ENCODE measurements at places on chromosomes 3 and 15.

DNA sequence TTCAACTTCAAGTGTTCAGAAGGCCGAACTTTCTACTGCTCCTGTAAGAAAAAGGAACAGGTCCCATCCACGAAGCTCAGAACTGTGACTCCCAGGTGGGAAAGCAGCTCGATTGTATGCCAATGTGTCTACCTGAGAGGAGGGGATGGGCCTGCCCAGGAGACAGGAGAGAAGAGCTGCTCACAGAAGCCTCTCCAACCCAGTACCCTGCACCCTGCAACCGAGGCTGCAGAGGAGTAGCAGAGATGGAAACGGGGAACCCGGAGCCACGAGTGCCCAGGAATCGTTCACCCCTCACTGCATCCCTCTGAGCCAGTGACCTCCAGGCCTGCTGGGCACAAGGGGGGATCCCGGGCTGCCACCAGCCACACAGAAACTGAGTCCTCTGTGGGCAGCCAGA lies 86.5 kb upstream of the PRR23E start:
- no peak for DNase-seq

GRCh38 chr3:37626736-37627565 lies 234.7 kb upstream of the CTDSPL start:
- DNase-seq: no peak

DNA sequence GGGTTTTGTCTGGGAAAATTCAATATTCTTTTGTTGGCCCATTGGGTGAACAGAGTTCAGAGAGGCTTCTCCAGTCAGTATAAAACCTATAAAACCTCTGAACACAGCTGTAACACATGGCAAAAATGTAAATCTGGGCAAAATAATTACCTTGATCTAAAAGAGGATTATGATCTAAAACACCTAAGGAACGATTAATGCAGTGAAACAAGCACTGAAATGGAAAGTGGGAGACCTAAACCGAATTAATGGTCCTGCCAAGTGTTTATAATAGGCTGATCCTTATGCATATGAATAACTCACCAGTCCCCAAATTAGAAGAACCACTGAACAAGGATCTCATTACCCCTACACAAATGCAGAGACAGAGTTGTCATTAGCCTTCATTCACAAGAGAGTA lies 32.6 kb downstream of the AVEN start:
- DNase-seq: no peak

DNA sequence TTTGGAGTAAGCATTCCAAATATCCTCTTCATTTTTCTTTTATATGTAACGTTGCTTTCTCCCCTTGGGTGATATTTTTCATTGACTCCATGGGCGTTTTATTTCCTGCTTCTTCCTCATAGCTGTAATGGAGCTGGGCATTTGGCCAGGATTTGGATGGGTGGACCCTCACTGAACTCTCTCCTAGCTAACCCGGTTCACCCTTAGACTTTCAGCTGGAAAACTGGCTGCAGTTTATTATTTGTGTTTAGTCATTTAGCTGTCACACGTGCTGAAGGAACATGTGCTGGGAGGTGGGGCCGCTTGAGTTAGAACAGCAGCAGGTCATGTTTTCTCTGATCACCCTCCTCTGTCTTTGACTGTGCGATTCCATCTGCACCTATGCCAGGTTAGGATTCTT lies 407.6 kb downstream of the ZIC1 start:
- no peak for DNase-seq

- DNase-seq: no peak
Measured at GRCh38 chr3:110180733-110181132, 843.4 kb upstream of the DPPA4 start.

GRCh38 chr3:105397974-105398373 lies 31.3 kb downstream of the ALCAM start:
- no peak for DNase-seq

GRCh38 chr3:78742041-78742440 lies 1025.8 kb downstream of the ROBO1 start:
- DNase-seq: no peak

- DNase-seq: no peak
Measured at GRCh38 chr3:95926904-95927501, 887.4 kb upstream of the EPHA6 start.

- DNase-seq: peak; percentile 48
Measured at GRCh38 chr3:196219194-196219969, 3.0 kb downstream of the SLC51A start.

- DNase-seq: no peak
Measured at GRCh38 chr3:33054100-33055092, 42.5 kb downstream of the GLB1 start.

GRCh38 chr3:170207717-170208116 lies 14.5 kb upstream of the PRKCI start:
- no peak for DNase-seq

- DNase-seq: no peak
Measured at GRCh38 chr3:58792921-58793451, 126.4 kb upstream of the FAM3D start.

DNA sequence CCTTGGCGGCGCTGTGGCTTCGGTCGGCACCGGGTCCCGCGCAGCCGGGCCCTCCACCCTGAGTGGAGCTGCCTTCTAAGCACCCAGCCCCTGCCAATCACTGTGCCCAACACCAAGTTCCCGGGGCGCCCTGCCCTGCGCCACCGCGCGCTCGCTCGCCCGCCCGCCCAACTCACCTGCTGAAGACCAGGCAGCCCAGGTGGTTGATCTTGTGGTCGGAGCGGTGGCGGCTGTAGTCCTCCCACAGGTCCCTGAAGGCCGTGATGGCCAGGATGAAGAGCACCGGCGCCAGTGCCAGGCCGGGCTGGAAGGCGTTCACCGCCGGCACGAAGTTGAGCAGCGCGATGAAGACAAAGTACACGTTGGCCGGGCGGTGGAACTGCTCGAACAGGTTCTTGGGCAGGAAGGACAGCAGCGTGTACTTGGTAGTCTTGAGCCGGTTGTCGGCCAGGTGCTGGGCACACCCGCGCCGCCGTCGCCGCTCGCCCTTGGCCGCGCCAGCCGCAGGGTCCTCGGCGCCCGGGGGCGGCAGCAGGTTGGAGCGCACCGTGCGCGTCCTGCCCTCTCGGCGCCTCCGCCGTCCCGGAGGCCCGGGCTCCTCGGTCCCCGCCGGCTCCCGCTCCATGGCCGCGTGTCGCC lies 536 bp downstream of the ATP10A start:
- no peak for DNase-seq

DNA sequence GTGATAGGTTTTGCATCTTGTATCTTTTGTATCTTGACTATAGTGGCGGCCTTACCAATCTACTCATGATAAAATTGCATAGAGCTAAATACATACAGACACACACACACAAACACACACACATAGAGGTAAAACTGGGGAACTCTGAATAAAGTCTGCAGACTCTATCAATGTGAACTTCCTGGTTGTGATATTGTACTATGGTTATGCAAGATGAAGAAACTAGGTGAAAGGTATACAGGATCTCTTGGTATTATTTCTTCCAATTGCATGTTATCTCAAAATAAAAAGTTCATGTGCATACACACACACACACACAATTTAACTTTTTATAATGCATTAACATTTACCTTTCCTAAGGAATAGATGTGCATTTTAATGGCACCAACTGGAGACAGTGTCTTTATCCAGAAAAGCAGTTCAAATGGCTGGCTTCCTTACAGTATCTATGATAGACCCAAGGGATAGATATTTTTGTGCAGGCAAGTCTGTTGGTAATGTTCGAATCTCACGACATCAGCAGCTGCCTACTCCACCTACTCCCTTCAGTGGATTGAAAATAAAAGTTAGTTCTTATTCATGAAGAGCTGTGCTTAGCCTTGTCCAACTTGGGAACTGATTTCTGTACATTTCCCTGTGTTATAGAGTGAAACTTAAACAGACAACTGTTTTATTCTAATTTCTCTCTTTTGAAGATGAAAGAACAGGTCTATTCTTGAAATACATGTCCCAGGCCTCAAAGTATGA lies 46.9 kb upstream of the SPRED1 start:
- DNase-seq: no peak

DNA sequence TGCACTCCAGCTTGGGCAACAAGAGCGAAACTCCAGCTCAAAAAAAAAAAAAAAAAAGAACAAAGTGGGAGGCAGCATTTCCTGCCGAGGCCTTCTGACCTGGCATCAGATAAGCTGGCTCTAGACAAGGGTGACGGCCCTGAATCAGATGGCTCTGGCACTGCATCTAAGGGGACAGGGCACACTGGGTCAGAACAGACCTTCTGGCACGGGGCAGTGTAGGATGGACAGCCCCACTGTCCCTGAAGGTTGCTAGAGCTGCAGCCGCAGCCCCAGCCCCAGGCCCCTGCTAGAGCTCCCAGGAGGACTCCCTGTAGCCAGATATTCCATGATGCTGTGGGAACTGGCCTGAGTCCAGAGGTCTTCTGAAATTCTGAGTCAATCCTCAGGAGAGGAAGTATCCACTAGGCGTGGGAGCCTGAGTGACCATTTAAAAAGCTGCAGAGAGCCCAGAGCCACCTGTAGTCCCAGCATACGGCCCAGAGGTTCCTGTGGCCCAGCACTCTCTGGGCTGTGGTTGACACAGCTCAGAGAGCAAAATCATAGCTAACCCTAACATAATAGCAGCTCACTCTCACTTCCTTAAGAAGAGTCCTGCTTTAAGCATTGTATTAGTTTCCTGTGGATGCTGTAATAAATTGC lies 69.2 kb upstream of the MFGE8 start:
- DNase-seq: no peak

GRCh38 chr3:188335656-188336055 lies 181.7 kb downstream of the LPP start:
- DNase-seq: no peak

DNA sequence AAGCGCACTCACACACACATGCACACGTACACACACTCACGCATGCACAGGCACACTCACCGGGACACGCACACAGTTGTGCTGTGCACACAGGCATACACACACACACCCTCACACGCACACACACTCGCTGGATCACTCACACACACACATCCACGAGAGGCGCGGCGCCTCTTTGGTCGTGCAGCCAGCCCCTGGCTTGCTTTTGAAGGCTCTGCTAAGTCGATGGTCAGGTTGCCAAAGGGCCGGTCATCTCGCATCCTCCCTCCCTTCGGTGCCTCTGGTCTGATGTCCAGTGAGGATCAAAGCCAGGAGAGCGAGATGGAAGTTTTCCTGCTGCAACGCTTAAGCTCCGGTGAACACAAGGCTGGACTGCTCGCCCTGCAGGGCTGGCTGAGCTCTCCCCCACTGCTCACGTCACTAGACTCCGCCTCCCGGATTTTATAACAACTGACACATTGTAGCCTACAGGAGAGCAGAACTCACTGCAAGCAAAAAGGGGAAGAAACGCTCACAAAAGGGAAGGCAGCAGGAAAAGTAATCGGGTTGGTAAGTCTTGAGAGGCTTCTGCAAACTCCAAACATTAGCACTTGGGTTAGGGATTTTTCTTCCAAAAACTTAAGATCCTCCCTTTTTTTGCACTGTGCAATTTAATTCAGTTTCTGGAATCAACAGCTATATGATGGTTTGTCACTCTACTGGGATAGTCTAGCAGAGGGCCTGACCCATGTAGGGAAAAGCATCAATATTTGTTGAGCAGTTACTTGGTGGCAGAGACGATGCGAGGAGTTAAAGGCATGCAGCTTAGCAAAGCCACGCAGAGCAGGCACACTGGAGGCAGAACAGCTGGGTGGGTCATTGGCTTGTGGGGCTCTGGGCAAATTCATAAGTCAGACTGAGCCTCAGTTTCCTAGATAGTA lies at the start of gene SRGAP3:
Gene SRGAP3, minus strand, starts transcription at position 374 of the 920 bp plus-strand sequence. CDS start 695 bp downstream, outside the sequence.
- peak; percentile 90 for DNase-seq

GRCh38 chr3:190644035-190644434 lies 130.2 kb downstream of the IL1RAP start:
- no peak for DNase-seq

- DNase-seq: no peak
Measured at GRCh38 chr3:157030712-157031111, 129.2 kb downstream of the CCNL1 start.

GRCh38 chr3:25907081-25907480 lies 117.2 kb downstream of the OXSM start:
- DNase-seq: peak; percentile 71

DNA sequence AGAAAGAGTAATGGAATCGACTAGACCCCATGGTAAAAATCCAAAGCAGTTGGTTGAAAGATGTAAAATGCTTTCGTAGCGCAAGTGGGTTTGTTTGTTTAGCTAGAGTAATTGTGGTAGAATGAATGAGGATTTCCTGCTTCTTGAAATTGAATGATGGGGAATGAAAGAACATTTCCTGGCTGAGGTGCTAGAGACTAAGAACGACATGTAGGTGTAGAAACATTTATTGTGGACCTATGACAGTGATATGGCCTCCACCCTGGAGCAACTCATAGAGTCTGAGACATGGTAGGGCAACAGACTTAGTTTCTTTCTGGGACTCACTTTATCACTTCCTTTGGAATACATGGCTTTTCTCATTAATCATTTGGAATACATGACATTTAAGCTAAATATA lies 467.6 kb upstream of the CFAP20DC start:
- DNase-seq: no peak

DNA sequence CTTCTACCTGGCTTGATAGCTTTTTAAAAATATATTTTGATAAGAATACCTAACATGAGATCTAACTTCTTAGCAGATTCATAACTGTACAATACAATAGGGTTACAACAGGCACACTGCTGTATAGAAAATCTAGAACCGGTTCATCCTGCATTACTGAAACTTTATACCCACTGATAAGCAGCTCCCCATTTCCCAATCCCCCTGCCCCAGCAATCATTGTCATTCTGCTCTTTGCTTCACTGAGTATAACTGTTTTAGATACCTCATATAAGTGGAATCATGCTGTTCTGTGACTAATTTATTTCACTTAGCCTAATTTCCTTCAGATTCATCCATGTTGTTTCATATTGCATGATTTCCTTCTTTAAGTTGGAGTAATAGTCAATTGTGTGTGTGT lies 906.0 kb downstream of the GBE1 start:
- no peak for DNase-seq

DNA sequence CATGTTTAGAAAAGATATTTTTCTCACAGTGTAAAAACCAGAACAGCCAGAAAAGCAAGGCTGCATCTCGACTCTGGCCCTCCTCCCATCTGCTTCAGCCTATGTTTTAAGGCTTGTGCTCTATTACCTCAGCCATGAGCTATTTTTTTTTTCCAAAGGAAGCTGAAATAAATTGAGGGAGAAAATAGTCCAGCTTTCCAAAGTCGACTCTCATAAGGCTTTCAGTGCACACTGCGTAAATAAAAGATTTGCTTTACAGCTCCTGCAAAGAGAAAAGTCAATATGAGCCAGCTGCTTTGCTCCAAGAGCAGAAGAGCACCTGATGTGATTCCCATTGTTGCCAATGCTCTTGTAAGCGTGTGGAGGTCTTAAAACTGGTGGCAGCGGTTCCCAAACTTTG lies 26.7 kb downstream of the SCG3 start:
- DNase-seq: no peak
